ENCODE measurements at places on chromosomes 6 and 20.

DNA sequence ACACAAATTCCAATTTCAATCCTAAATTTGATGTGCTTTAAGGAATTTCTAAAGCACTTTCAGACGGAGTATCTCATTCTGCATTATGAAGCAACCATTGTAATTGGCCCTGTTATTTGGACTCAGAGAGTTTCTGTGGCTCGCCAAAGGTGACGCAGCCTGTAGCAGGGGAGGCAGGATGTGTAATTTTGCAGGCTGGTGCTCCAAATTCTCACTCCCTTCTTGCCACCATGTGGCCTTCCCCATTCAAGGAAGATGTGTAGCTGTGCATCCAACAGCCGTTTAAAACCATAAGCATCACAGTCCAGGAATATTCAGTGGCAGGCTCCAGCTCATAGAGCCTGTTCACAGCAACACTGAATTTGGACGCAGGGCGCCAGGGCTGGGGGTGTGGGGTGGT is 45.8 kb downstream of the AGPAT4 start:
- no peak for DNase-seq

DNA sequence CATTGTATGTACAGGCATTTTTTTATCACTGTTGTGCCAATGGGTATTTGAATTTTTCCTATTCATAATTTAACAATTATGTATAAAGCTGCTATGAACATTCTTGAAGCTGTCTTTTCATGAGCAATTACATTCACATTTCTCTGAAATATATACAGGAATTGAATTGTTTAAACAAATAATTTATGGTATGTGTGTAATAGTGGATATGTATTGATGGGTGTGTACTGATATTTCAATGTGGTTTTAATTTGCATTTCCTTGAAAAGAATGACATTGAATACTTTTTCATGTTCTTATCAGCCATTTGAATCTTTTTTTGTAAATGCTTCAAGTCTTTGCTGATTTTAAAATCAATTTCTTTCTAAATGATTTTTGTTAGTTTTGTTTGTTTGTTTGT is 629.4 kb upstream of the FLRT3 start:
- DNase-seq: no peak

DNA sequence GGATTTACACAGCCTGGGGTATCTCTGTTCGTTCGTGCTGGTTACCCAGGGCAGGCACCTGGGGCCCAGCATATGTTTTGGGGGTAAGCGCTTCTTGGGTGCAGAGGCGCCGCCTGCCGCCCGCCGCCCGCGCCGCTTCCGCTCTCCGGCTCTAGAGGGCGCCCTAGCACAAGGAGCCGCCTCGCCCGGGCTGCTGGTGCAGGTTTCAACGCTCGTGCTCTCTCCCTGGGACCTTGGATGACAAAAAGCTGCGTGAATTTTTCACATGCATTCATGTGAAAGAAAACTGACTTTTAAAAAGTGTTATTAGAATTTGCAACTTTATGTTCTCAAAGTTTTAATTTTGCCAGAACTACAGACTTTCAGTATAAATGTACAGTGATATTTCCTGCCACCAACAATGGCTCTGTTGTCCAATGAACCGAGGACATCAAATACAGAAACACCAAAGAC is 32.5 kb downstream of the PRR18 start:
- DNase-seq: no peak

DNA sequence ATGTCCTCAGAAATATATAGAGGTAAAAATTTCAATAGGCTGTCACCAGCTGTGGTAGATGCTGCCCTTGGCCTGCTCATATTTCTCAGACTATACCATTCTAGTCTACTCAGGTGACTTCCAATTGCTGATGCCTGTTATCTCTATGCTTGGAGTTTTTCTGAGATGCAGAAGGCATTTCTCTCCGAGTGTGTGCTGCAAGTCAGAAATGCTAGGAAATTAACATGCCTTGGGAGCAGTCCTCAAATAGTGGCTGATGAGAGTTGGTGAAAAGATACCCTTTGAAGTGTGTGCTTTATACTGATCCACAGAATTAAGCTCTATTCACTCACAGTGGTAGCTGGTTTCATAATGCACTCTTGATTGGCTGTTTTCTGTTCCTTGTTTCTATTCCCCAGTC is 43.2 kb upstream of the PKIB start:
- no peak for DNase-seq

GRCh38 chr6:159044899-159045727 is at the start of gene TAGAP:
TAGAP (minus strand) TSS chr6:159044991; CDS start chr6:159044146, 845 bp downstream.
- DNase-seq: no peak

DNA sequence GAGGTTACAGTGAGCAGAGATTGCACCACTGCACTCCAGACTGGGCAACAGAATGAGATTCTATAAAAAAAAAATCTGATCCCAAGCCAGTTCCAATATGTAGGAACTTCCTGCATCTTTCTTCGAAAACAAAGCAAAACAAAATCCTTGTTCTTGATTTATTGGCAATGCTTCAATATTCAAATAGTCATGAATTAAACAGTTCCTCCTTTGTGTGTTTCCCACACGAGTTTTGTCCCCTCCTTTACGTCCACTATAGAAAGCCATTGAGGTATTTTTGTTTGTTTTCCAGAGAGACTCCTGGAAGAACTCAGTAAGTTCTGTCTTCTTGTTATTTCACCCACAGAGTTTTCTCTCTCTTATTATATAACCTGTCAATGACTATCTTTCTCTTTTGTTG is 7.6 kb downstream of the BTN1A1 start:
- DNase-seq: no peak

GRCh38 chr20:9311132-9311531 is 203.3 kb upstream of the LAMP5 start:
- DNase-seq: no peak

GRCh38 chr20:760751-761417 is 7.4 kb downstream of the SLC52A3 start:
- DNase-seq: no peak

DNA sequence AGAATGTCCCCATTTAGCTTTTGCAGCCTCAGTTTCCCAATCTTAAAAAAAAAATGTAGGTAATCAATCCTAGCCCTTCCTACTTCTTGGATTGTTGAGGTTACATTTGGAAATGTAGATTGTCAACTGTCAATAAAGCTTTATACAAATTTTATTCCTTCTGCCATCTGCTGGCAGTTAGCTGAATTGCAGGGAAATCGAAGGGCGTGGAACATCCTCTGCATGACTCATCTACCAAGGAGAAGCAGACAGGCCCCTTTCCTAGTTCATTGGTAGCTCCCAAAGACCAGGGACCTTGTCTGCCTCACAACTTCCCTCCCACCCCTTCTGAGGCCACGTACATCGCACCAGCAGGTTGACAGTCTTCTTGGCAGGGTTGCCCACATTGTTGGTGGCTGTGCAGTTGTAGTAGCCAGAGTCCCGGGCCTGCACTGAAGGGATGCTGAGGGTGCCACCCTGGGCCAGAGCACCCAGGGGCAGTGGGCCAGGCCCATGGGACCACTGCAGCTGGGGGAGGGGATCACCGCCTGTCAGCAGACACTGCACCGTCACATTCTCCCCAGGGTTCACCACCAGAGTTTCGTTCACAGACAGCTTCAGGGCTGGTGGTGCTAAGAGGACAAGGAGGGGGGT is 43.6 kb downstream of the MDGA1 start:
- DNase-seq: no peak

GRCh38 chr6:4961322-4962168 is 42.3 kb downstream of the RPP40 start:
- DNase-seq: no peak

GRCh38 chr6:408599-409102 is 17.1 kb downstream of the IRF4 start:
- DNase-seq: no peak

GRCh38 chr6:75224303-75224926 is 18.6 kb upstream of the COL12A1 start:
- DNase-seq: no peak

- DNase-seq: no peak
Observed at GRCh38 chr6:109922851-109923250, 55.3 kb upstream of the GPR6 start.

- no peak for DNase-seq
Observed at GRCh38 chr20:9686866-9687265, 152.0 kb downstream of the PAK5 start.

GRCh38 chr6:147867433-147868226 is 359.1 kb downstream of the SAMD5 start:
- no peak for DNase-seq

- DNase-seq: no peak
Observed at GRCh38 chr6:136767570-136768309, 24.5 kb downstream of the MAP3K5 start.

GRCh38 chr6:28901831-28902230 is 22.0 kb downstream of the TRIM27 start:
- no peak for DNase-seq

Measured in left renal pelvis (tissue), 4 donors.